Stromal cell of bone marrow (primary cell): ENCODE measurements at places on chromosomes 3 and 15.
A peak's percentile ranks its signal among the peaks of the same experiment; 100 is the strongest.

GRCh38 chr3:59553076-59553475 lies 503.3 kb upstream of the CFAP20DC start:
- DNase-seq, result no peak

- DNase-seq, result no peak
Observed at GRCh38 chr15:85581495-85581894, 201.1 kb downstream of the AKAP13 start.

GRCh38 chr3:47890828-47891612 lies 88.1 kb downstream of the DHX30 start:
- no peak for DNase-seq

GRCh38 chr3:124671106-124671505 lies 59.1 kb upstream of the UMPS start:
- no peak for DNase-seq

GRCh38 chr15:26571346-26571745 lies 201.5 kb downstream of the GABRB3 start:
- DNase-seq, result no peak

- DNase-seq, result no peak
Observed at GRCh38 chr3:7333125-7333524, 472.2 kb downstream of the GRM7 start.

- DNase-seq, result peak; percentile 49
Observed at GRCh38 chr15:63288778-63289378, 11.5 kb downstream of the APH1B start.

- DNase-seq, result no peak
Observed at GRCh38 chr3:14209581-14210289, 31.1 kb downstream of the LSM3 start.
